HT-29 (cell line): ENCODE measurements at places on chromosomes 1 and 21.
A peak's percentile ranks its signal among the peaks of the same experiment; 100 is the strongest.

GRCh38 chr1:34876406-34876805 lies 16.9 kb upstream of the SMIM12 start:
- no peak for DNase-seq

GRCh38 chr1:94873520-94874351 lies 53.2 kb downstream of the CNN3 start:
- no peak for DNase-seq

GRCh38 chr1:161973924-161974845 lies 49.5 kb downstream of the OLFML2B start:
- DNase-seq, result no peak

DNA sequence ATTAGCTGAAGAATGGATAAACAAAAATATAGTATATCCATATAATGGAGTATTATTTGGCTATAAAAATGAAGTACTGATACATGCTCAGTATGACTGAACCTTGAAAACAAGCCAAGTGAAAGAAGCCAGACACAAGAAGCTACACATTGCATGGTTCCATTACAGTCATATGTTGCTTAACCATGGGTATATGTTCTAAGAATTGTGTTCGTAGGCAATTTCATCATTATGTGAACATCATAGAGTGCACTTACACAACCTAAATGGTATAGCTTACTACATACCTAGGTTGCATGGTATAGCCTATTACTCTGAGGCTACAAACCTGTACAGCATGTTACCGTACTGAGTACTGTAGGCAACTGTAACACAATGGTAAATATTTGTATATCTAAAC lies 28.6 kb upstream of the FCAMR start:
- no peak for DNase-seq

DNA sequence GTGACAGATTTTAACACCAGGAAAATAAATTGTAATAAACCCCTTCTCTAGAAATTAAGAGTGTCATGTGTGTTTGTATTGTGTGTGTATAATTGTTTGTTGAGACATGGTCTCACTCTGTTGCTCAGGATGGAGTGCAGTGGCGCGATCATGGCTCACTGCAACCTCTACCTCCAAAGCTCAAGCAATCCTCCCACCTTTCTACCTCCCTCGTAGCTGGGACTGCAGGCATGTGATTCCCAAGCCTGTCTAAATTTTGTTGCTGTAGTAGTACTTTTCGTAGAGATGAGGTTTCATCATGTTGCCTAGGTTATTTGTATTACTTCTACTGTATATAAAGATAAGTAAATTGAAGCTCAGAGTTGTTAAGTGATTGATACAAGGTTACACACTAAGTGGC lies 68.5 kb upstream of the RAVER2 start:
- no peak for DNase-seq

DNA sequence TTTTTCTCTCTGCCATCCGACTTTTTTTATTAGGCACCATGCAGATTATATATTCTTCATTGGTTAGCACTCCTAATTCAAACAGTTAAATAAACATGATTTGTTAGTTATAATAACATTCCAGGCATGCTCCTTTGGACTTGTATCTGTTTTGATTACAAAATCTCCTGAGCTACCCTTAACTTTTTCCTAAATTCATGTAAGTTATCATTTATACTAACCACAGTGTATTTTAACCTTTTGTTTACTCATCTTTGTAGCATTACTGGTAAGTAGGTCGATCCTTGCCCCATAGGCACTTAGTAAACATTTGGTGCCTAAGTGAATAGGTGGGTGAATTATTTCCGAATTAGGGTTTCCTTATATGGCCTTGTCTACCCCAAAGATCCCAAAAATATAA lies 43.8 kb downstream of the MIER1 start:
- no peak for DNase-seq

DNA sequence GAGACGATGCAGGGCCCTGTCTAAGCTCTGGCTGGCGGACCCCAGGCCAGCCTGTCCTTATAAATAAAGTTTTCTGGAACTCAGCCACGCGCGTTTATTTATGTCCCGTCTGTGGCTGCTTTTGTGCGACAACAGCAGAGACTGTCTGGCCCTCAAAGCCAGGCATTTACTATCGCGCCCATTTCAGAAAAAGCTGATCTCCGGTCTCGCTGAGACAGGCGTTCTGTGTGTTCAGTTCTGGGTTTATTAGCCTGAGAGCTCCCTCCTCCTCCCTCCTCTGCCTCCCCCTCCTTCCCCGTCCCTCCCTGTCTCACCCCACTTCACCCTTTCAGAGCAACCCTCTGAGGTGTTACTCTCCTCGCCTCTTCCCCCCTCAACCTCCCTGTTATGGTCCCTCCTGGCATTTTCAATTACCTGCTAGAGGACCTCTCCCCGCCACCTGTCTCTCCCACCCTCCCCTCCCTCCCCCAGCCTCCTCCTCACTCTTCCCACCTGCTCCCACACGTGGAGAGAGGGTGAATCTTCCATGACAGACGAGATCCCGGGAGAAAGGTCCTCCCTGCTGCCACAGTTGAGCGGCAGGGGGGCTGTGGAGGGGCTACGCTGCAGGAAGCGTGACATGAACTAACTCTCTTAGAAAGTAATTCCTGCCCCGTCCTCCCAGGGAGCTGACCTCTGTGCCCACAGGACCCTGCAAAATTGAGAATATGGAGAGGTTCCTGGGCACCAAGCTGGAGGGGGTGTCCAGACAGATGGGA lies 59.9 kb downstream of the SPSB1 start:
- no peak for DNase-seq

GRCh38 chr21:44773291-44773932 lies 28.2 kb downstream of the UBE2G2 start:
- DNase-seq, result no peak

GRCh38 chr1:77475641-77476040 lies 193.8 kb downstream of the AK5 start:
- no peak for DNase-seq

GRCh38 chr1:29651246-29651645 lies 414.9 kb downstream of the PTPRU start:
- DNase-seq, result no peak

GRCh38 chr1:87650306-87650705 lies 321.6 kb downstream of the LMO4 start:
- DNase-seq, result no peak

DNA sequence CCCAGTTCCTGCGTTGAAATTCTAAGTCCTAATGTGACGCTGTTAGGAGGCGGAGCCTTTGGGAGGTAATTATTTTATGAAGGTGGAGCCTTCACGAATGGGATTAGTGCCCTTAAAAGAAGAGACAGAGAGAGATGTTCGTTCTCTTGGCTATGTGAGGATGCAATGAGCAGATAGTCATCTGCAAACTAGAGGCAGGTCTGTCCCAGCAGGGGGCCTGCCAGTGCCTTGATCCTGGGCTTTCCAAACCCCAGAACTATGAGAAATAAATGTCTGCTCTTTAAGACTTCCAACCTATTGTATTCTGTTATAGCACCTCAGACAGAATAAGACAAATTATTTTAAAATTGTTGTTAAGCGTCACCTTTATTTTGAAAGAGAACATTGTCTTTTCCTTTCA lies 123.1 kb upstream of the KCNJ6 start:
- no peak for DNase-seq

DNA sequence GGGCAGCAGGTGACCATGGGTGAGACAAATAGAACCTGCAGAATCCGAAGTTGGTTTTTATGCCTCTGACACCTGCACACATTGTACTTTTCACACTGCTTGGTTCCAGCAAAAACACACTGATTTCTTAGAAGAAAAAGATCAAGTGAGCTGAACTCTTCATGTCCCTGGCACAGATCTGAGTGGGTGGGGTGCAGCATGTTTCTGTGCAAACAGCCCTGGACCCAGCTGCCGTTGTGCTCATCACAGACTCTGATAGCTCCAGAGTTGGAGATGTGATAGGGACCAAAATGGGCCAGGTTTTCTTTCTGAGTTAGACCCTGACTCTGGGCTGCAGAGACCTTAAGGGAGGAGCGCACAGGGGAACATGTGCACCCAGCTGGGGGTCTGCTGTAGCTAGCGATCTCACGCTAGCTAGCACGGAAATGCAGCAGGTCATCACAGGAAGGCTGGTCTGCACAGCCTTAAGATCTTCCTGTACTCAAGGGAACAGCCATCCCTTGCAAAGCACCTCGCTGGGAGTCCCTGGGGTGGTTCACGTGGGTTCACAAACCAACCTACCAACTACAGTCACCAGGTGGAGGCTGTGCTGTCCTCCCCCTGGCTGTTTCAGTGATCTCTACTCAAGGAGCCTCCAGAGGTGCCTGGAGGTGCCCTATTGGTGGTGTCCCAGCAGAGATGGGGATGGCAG lies 291.1 kb downstream of the PTPRU start:
- no peak for DNase-seq

DNA sequence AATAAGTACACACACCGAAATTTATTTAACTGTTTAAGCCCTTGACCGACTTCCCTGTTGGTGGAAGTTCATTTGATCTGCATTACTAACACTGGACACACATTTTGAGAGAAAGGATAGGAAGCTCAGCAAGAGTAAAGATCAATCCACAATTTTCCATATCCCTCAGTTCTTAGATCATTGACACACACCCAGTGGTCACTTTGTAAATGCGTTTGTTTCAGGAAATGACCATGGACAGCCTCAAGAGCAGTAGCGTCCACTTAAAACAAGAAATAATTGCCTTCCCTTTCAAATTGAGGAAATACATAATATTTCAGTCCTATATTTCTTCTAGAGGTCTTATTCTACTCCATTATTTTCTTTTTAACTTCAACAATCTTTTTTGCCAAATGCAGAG lies 511.5 kb upstream of the PTBP2 start:
- DNase-seq, result no peak

- DNase-seq, result no peak
Observed at GRCh38 chr1:32926562-32926961, 25.4 kb upstream of the TMEM54 start.

DNA sequence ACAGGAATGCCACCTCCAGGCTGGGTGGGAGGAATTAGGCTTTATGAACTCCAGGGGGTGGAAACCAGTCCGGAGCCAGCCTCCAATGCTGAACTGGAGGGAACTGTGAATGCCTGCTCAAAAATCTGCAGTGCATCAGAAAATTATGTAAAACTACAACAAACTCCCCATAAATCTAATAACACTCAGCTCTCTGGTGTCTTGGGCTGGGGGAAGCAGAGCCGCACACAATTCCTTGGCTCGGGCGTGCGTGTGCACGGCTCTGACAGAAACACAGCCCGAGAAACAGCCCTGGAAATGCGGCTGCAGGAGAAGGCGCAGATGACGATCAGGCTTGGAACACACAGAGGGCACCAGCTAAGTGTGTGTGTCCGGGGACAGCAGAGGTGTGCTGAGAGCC lies 127.6 kb upstream of the VAMP3 start:
- no peak for DNase-seq

- no peak for DNase-seq
Observed at GRCh38 chr1:4331767-4332163, 322.6 kb upstream of the AJAP1 start.

GRCh38 chr1:208093754-208094719 lies 150.1 kb downstream of the PLXNA2 start:
- DNase-seq, result peak; percentile 67

DNA sequence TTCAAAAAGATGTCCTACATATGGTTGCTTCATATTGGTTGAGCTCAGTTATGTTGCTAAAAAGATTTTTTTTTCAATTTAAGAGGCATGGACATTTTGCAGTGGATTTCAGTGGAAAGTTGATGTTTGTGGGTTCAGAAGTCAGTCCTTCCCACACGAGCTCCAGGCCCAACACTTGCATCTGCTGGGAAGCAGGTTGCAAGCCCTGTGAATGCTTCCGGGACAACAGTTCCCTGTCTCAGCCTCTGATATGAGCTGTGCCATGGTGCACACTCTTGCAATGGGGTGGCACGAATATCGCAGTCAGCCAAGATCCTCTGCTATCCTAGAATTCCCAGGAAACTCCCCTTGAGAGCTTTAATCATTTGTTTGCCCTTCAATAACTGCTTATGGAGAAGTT lies 30.3 kb upstream of the ABCG1 start:
- no peak for DNase-seq

DNA sequence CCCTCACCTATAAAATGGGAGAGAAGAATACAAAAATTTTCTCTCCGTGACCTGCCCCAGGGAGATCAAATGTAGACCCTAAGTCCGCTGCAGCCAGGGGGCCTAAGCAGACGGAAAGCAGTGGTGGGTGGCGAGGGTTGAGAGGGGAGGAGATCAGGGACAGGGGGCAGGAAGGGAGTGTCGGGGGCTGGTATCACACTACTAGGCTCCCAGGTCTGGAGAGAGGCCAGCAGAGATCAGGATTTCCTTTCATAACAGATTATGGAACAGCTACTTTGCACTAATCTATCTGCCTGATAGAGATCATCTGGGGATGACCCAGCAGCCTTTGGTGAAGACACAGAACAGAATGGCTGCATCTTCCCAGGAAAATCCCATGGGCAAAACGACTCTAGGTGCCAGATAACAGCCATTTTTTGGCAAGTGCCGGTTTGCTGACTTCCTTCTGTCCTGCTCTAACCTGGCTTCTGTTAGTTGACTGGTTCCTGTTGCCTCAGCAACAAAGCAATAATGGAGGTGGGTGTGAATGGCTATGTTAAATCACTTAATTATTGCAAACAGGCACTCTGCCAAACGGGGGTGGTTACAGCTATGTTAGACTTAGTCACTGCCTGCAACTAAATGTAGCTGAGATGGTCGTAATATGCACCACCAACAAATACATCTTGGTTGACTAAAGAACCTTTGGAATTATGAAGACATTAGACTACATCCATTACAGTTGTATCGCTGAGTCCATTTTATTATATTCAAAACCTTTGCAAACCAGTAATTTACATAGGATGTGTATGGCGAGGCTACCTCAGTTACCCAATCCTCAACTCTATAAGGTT lies 30.0 kb upstream of the EPS8L3 start:
- DNase-seq, result peak; percentile 81

DNA sequence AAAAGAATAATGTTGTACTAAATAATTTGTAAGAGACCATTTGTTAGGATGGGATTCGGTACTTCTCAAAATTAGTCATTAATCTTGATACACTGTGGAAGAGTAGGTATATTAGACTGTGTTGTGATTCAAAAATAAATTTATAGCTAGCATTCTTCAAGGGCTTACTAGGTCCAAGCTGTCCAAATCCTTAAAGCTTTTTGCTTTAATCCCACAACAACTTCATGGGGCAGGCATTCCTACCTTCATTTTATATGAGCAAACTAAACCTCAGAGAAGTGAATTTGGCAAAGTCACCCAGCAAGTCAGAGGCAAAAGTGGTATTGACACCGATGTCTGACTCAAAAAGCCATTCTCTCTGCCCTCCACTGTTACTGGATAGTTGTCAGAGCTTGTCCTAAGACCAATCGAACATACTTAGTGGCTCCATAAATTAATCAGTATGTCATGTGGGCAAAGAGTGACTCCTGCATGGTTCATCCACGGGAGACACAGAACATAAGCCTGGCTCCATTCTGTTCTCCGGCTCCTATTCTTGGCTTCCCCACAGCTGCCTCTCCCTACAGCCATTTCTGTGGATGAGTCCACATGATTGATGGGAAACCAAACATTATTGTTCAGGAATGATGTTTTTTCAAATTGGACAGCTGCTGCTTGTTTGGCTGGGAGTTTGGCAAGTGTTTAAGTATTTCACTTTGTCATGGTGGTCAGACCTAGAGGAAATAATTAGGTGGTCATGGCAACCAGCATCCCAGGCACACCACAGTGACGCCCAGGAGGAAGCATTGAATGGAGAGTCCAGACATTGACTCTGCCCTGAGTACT lies 133.4 kb upstream of the FGGY start:
- DNase-seq, result no peak

GRCh38 chr21:32424191-32424535 lies 11.7 kb downstream of the EVA1C start:
- no peak for DNase-seq

- DNase-seq, result no peak
Observed at GRCh38 chr1:217370757-217371156, 260.1 kb downstream of the GPATCH2 start.

- DNase-seq, result no peak
Observed at GRCh38 chr1:23848673-23849616, 19.1 kb downstream of the FUCA1 start.

GRCh38 chr21:34054259-34054658 lies 19.1 kb upstream of the MRPS6 start:
- peak; percentile 41 for DNase-seq
